ENCODE measurements at places on chromosomes 11 and 22.

GRCh38 chr22:49276567-49276966 is 551.1 kb downstream of the BRD1 start:
- DNase-seq, result no peak

GRCh38 chr11:43577566-43578264 is 102.8 kb upstream of the HSD17B12 start:
- no peak for DNase-seq

DNA sequence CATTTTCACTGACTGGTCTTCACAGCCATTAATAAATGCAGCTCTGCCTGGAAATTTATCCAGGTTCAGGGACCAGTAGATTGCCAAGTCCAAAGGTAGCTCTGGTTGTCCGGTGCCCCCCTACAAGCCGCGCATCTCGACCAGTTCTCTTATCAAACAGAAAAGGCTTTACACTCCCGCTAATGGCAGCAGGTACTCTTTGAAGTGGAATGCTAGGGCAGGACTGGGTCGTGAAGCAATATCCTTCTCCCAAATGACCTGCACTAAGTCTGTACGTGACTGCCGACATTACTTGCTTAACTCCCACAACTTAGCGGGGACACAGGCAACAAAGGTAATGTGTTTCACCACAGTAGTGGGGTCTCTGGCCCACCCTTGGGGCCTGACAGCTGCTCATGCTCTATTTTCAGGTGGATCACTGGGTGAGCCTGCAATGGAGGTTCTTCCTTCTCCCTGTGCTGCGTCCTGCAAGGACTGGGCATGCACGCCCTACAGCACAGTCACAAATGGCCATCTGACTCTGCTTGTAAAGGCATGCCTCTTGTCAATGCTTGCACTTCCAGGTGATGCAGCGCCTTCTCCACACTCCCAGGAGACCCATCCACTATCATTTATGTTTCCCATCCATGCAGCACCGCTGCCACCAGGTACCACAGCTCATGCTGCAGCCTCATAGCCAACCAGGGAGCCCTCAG is 96.1 kb upstream of the CTSC start:
- no peak for DNase-seq

DNA sequence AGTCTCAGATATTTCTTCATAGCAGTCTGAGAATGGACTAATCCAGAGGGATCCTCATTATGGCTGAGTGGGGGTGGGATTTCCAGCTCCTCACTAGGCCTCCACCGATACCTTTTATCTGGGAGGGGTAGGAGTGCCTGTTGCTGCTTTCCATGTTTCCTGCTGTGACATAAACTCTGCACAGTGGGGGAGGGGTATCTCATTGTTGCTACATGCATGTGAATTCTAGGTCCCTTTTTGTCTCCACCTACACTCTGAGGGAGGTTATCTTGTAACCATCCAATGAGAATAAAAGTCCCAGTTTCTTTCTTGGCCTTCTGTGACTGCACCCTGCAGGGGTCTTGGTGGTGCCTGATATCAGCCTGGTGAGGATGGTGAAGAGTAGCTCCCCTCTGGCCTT is 60.5 kb downstream of the ADAMTS15 start:
- no peak for DNase-seq
